ENCODE measurements at places on chromosomes 1 and 21.

- DNase-seq = no peak
Observed at GRCh38 chr1:116769994-116770393, 15.8 kb downstream of the CD2 start.

- no peak for DNase-seq
Observed at GRCh38 chr1:110765640-110766335, 91.0 kb upstream of the KCNA3 start.

GRCh38 chr1:66613187-66613586 lies 79.2 kb downstream of the SGIP1 start:
- no peak for DNase-seq

DNA sequence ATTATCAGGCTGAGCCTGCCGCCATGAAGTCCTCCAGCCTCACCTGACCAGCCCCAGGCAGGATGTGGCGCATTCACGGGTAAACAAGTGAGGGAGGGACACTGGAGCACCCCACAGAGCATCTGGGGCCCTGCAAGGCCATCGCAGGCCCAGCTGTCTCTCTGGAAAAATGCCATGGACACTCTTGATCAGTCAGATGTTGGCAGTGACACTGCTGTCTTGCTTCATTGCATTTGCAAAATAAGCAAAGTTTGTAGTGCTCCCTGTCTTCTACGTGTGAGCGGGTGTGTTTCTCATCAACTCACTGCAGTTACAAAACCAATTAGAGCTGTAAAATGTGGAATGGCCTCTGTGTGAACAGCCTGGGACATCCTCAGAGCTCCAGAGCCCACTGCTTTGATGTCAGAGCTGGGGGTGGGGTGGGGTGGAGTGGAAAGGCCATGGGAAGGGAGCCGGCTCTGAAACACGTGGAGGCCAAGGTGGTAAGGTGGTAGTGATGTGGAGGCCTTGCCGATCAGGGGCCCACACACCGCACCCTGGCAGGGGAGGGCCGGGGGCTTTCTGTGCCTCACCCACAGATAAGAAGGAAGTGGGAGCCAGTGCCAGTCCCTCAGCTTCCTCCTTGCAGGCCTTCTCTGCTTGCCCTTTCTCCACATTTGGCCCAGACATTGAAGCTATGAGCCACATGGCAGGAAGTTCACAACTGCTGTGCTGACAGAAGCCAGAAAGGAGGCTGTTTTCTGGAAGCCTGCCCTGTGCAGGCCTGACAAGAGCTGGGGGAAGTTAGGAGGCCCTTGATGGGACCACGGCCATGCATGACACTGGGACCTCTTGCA lies 254.9 kb downstream of the RHOU start:
- no peak for DNase-seq

DNA sequence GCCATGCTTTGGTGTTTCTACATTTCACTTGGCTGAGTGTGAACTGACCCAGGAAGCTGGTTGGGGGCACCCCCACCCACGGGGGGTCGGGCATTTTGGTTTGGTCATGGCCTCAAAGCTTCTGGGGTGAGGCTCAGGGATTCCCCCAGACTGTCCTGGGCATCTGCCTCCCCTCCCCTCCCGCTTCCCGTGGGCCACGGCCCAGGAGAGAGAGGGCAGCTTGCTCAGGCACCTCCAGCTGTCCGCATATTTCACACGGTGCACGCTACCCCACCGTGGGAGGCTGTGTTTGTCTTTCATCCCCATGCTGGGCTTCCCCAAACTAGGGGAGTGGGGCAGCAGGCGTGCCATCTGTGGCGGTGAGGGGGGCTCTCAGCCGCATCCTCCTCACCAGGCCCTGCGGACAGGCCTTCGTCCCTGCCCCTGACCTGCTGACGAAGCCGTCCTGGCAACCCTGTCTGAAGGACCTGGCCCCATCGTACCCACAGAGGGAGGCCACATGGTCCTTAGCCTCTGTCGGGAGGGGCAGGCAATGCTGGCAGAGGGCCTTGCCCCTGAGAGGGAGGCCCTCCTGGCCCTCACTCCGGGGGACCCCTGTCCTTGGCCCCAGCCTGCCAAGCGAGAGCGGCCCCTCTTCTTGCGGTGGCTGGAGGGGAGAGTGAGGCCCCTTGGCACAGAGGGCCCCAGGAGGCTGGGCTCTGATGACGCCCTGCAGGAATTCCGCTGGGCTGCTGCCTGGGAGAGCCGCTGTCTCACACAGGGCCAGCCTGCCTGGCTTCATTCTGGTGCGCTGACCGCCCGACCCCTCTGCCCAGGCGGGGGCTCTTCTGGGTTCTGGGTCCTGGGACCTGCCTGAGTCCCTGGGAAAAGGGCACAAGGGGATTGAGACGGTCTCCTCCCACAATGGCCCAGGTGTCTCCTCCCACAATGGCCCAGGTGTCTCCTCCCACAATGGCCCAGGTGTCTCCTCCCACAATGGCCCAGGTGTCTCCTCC lies 22.1 kb downstream of the TP73 start:
- no peak for DNase-seq

DNA sequence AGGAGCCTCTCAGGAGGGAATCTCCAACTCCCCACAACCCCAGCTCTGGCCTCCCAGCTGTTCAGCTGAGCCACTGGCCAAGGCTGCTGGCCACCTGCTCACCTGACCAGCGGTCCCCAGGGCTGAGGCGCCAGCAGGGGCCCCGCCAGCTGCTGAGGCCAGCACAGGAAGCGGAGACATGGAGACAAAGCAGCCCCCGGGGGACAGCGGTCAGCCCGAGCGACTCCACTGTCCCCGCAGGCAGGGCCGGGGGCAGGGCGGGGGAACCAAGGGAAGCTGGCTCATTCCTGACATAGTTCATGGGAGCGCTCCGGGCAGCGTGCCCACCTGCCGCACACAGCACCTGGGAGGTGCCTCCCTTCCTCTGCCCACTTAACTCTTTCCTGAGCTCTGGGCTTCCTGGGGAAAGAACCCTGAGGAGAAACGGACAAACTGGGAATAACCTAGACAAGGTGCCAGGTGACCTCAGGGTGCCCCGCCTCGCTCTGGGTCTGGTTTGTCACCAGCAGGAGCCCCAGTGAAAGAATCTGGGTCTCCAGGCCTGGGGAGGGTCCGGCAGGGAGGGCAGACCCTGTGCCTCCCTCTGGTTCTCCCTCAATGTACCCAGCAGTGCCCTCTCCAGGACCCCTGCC lies 10.7 kb downstream of the EPHA2 start:
- DNase-seq = no peak

GRCh38 chr1:50644447-50645105 lies 221.3 kb upstream of the DMRTA2 start:
- no peak for DNase-seq

DNA sequence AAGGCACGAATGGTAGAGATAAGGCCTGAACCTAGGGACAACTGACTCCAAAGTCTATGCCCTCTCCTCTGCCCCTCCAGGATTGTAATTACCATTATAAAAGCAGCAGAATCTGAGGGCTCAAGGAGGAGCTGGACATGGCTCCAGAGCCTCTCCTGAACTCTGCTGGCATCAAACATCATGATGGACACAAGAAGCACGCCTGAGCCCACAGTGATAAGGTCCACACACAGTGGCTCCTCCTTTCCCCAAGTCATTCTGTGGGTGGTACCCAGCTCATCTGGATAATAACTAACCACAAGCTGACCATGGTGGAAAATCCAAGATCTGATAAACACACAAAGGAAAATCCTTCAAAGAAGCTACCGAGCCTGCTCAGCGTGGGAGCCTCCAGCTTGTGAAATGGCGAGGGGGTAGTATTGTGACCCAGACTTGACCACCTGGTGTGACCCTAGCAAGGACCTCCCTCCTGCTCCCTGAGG lies 85.2 kb downstream of the HIVEP3 start:
- DNase-seq = no peak

DNA sequence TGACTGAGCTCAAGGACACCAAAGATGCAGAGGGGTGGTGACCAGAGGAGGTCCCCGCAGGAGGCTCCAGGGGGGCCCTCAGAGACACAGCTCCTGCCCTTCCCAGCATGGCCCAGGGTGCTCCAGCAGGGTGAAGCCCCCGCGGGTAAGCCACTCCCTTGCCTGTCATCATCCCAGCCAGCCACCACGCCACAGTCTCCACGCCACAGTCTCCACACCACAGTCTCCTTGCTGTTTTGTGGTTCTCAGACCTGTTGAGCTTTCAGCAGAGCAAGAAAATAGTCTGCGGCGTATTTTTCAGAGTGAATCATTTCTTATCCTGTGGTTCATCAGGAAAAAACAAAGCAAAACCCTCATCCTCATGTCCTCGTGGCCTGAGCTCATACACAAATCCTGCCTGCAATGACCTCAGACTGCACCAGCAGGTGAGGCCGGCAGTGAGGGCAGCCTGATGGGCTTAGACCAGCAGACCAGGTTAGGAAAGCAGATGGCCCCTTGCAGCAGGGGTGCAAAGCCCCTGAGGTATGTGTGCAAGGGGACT lies 25.7 kb upstream of the ABCG1 start:
- peak; percentile 62 for DNase-seq
